Endothelial cell (in vitro differentiated cells): ENCODE measurements at places on chromosomes 3 and 15.

DNA sequence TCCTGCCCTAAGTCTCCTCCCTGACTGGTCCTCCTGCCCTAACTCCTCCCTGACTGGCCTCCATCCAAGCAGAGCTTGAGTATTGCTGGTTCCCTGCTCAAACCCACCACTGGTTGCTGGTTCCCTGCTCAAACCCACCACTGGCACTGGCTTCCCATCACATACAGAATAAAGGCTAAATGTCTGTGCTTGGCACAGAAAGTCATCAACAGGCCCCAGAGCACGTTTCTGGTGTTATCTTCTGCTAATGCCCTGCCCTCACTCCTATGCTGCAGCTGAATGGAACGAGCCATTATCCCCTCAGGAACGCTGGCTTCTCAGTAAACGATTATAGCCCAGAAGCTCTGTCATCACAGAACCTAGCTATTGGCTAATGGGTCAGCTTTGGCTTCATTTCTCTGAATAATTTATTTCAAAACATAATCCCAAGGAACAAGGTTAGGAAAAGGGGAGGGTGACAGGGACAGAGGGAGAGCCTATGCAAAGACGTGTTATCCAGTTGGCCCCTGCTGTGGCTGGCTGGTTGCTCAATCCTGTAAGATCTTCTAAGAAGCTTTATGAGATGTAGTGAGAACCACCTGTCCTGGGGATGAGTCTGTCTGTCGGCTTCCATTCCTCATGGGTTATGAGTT is 6.3 kb upstream of the MUC20 start:
- DNase-seq = no peak

GRCh38 chr15:74790080-74790916 is 8.4 kb downstream of the CSK start:
- no peak for DNase-seq

DNA sequence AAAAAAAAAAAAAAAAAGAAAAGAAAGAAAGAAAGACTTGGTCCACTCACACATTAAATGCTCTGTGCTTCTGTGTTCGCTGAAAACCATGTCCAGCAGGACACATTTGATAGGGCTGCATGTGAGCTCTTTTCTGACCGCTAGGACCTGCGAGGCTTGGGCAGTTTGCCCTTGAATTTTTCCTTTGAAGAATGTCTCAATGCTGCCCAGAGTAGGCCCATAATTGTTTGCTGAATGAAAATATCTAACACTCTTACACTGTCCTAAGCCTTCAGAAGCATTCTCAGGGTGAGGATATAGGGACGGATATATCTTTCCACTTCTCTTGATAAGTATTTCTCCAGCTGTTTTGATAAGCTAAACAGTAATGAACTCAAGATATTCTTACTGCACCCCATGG is 6.0 kb downstream of the KIF9 start:
- DNase-seq = no peak

- no peak for DNase-seq
These were observed 164.3 kb upstream of the NUDT16 start for GRCh38 chr3:131217296-131217741.

- no peak for DNase-seq
These were observed 133.1 kb downstream of the GADL1 start for GRCh38 chr3:30761374-30761773.

- peak; percentile 11 for DNase-seq
These were observed 933 bp downstream of the DZIP1L start for GRCh38 chr3:138114431-138114918.

DNA sequence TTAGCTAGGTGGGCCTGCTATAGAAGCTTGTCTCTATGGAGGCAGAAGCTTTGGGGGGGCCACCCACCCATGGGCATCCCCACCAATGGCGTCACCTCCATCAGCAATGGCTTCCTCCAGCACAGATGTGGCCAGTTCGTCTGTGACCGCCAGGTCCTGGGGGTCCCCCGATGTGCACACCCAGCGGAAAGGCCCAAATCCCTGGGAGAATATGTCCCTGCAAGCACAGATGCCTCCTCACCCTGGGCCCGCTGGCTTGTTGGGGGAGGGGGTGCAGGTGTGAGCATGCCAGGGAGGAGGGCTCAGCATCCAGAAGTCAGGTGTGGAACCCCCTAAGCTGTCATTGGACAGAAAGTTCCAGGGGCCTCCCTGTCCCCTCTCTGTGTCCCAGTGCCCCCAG is 19.6 kb downstream of the UROC1 start:
- no peak for DNase-seq

GRCh38 chr3:114421204-114421603 is 127.4 kb downstream of the TIGIT start:
- no peak for DNase-seq

GRCh38 chr3:14467814-14468620 is 65.6 kb downstream of the SLC6A6 start:
- peak; percentile 61 for DNase-seq

- no peak for DNase-seq
These were observed 18.9 kb downstream of the ILDR1 start for GRCh38 chr3:122003112-122003511.

DNA sequence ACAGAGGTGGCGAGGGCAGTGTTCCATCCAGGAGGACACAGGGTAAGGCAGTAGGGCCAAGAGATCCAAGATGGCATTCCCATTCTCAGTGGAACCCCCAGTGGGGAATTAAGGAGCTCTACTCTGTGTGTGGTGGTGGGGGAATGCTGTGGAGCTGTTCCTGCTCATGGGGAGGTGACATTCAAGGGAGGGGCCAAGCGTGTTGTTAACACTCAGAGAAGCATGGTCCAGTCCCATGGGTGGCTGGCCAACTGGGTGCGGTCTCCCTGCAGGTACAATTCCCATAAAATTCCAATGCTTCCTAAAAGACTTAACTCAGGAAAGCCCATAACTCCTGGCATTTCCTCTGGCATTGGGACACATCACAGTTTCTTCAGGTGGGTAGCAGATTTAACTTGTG is 2.3 kb downstream of the CAMP start:
- DNase-seq = no peak

DNA sequence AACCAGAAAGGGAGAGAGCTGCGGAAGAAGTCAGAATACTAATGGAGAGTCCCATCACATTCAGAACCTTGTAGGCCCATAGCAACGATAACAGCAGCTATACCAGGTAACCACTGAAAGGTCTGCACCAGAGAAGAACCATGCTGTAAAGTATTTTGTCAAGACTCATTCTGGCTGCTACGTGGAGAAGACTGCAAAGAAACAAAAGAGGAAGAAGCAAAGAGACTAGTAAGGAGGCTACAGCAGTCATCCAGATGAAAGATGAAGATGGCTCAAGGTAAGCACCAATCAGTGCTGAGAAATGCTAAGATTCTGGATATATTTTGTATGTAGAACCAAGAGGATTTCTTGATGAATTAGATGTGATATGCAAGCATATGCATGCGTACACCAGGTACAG is 39.6 kb downstream of the ACAP2 start:
- no peak for DNase-seq

DNA sequence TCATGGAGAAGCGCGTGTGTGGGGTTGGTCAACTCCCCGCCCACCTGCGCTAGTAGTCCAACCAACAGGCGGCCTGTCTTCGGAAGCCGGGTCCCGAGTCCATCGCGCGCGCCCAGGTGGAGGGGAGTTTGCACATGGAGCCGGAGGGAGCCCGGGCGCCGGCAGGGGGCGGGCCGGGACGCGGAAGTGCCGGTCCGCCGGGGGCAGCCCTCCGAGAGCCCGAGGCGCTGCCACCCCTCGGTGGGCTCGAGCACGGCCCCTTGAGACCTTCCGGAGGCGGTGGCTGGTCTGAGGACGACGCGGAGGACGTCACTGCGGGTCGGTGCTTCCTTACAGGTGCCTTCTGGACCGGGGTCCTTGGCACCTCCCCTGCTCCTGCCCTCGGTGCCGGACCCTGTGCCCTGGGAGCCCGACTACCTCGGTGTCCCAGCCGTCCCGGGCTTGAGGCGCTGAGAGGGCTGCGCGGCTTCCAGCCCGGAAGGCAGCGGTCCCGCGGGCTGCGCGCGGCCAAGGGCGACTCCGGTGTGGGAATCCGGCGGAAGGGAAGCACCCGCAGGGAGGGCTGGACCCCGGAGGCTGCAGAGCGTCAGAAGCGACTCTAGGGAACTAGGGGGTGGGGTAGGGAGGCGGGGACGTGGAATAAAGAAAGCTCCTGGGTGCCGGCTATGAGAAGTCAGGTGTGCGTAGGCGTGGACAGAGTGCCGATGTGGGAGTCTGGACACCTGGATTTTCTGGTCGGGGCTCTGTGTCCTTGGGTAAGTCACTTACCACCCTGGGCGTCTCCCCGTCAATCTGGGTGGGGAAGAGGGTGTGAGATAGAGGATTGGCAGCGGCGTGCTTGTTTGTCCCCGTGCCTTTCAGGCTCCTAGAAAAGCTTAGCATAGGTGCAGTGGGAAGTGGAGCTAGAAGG is 212.3 kb downstream of the FGF12 start:
- DNase-seq = peak; percentile 65

DNA sequence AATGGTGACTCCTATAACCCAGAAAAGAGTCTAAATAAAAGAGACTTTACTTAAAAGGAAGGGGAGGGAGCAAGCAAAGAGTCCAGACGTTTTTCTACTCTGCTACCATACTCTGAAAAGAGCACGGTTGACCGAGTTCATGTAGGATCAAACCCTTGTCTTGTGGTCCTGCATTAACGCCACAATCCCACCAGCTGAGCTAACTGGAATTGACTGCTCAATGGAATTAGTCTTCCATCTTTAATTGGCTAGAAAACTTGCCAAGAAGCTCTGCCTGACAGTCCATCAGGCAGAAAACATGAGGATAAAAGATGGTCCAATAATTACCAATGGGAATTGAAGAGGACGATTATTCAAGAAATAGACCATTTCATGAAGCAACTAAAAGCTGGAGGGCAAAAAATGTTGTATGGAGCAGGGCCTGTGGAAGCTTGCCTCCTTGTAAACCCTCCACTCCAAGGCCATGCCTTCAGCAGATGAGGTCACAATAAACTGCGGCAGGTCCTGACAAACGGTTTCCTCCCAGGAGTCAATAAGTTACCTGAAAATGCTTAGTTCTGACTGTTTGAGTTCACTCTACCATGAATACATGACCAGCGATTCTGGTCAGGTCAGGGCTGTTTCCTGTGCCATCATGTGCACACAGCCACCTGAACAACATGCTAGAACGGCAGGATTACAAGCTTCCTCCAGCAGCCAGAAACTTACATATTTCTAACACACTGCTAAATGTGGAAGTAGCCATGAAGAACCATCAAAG is 35.6 kb upstream of the ARHGEF3 start:
- DNase-seq = no peak

GRCh38 chr15:32991619-32992111 is 202.8 kb downstream of the FMN1 start:
- DNase-seq = no peak

GRCh38 chr3:14431452-14431916 is 29.1 kb downstream of the SLC6A6 start:
- DNase-seq = no peak

DNA sequence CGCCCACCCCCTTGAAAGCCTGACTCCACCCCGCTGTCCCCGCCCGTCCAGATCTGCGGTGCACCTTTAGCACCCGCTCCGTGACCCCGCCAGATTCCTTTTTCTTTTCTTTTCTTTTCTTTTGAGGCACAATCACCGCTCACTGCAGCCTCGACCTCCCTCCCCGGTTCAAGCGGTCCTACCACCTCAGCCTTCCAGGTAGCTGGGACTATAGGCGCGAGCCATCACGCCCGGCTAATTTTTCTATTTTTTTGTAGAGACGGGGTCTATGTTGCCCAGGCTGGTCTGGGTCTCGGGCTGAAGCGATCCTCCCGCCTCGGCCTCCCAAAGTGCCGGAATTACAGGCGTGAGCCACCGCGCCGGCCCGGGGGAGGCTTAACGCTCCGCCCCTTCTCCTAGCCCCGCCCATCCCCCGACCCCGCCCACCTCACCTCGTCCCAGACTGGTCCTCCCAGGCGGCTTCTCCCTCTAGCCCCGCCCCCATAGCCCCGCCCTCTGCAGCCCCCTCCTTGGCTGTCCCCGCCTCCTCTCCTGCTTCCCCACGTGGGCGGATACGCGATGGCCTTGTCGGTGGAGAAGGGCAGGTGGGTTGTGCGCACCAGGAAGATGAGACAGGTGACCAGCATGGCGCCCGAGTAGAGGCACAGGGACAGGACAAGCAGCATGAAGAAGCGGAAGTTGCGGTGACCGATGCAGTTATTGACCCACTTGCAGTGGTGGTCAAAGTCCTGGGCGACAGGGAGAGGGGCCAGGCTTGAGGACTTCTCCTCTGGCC is 3.2 kb downstream of the ZDHHC19 start:
- peak; percentile 56 for DNase-seq

- no peak for DNase-seq
These were observed 115.3 kb downstream of the MECOM start for GRCh38 chr3:169548194-169548593.

DNA sequence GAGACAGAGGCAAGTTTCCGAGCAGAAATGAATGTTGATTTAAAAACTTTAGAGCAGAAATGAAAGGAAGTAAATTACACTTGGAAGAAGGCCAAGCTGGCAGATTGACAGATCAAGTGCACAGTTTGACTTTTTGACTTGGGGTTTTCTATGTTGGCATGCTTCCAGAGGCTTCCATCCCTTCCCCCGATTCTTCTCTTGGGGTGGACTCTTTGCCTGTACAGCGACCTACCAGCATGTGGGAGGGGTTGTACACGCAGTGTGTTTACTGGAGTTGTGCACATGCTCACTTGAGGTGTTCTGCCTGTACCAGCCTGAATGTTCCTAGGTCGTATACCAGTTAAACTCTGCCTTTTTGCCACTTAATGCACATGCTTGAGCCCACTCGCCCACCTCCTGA is 701.5 kb upstream of the GBE1 start:
- DNase-seq = no peak

- DNase-seq = no peak
These were observed 165.3 kb upstream of the MCTP2 start for GRCh38 chr15:94066046-94066445.

DNA sequence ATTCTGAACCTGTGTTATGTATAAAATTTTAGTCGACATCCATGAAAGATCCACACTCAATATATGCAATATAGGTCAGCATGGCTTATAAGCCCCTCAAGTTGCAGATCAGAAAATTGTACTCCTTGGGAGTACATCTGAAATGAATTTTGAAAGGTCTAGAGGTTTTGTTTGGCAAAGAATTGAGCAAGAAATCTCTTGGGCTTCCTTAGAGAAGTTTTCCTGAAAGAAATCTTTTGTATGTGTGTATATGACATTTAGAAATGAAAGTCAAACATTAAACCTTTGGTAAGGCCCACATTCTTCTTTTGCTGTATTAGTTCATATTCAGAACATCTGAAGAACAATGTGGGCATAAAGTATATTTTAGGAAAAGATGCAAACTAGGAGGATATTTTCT is 1006.6 kb downstream of the NAALADL2 start:
- no peak for DNase-seq

DNA sequence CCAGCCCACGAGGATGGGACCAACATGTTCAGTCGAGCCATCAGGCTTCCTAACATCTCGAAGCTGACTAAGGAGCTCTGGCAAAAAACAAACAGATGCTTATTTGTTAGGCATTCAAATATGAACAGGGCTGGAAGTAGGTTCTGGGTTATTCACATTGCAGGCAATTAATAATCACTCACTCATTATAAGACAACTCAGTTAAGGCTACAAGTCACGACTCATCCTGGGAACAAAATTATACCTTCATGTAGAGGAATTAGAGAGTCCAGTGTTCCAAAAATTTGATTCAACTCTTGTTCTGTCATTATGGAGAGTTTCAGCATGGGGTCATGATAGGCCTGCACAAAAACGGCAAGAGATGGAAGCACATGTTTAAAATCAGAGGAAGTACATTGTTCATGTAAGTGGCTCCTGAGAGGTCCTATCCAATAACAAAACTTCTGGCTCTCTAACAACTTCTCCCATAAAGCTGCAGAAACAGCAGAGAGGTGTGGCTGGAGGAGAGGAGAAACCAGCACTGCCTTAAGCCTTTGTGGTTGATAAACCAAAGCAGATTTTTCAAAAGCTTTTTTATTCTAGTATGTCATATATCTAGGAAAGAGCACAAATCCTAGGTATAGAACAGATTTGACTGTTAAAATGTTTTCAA is 50.6 kb downstream of the ARHGEF3 start:
- no peak for DNase-seq
